Stimulated activated CD8-positive, alpha-beta memory T cell treated with anti-CD3 and anti-CD28 coated beads, Interleukin-7, amount 100 ng/mL, for 48 hours (primary cell): ENCODE measurements at places on chromosomes 7 and 10.

- no peak for DNase-seq
These were observed 215.9 kb downstream of the PARD3 start for GRCh38 chr10:34599026-34599795.

GRCh38 chr7:134037991-134038390, 89.1 kb upstream of the LRGUK start:
- DNase-seq, result no peak

GRCh38 chr7:50696810-50697582, 85.7 kb downstream of the GRB10 start:
- DNase-seq, result no peak

DNA sequence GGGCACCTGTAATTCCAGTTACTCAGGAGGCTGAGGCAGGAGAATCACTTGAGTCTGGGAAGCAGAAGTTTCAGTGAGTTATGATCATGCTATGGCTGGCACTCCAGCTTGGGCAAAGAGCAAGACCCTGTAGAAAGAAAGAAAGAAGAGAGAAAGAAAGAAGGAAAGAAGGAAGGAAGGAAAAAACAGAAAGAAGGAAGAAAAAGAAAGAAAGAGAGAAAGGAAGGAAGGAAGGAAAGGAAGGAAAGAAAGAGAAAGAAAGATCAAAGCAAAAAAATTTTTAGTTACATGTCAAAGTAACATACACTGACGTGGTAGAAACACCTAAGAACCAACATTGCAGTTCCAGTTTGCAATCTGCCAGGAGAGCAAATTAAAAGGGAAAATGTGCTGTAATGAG, 73.8 kb upstream of the JCAD start:
- DNase-seq, result no peak

DNA sequence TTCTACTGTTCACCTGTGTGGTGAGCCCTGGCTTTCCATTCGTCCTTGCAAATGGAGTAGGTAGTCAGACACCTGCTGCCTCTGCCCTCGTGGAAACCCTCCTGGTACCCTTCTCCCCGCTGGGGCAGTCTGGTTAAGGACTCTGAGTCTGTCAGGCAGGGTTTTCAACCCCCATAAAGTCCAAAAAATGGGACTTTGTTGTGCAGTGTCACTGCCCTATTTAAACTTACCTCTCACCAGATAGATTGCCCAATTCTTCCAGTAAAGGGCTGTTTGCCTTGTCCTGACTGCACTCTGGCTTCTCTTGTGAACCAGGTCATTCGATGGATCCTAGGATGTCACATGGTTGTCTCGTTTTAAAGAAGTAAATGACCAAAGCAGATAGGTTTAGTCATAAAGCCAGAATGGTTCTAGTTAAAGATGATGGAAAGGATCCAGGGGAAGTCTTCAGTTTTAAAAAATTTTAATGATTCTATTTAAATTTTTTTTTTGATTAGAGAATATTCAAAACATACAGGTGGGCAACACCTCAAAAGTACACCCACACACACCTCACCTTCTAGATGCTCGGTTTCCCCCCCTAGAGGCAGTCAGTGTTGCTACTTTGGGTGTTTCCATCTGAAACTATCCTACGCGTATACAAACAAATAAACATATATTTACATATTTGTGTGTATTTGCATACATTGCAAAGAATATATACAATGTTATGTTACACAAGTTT, 22.0 kb downstream of the TMEM176B start:
- no peak for DNase-seq
